ENCODE measurements at places on chromosomes 1 and 21. TPM values are rescaled to one million over a fixed set of nuclear protein-coding genes. Genes with fewer than 3 reads are reported as not detected.
A peak's percentile ranks its signal among the peaks of the same experiment; 100 is the strongest.

Gene OR2T27
- not detected for polyA plus RNA-seq

Gene CRABP2
- 16.7 TPM for polyA plus RNA-seq

Gene KCNJ15
- 0.25 TPM for polyA plus RNA-seq

GRCh38 chr1:78690516-78690915, 40.9 kb downstream of the IFI44 start:
- no peaks in the 10 kb centered on the region for H3K4me1 ChIP-seq
- no peak overlapping the region for H3K27ac ChIP-seq
- H3K36me3 ChIP-seq, result no peaks in the 10 kb centered on the region
- no peak for DNase-seq
- H3K27me3 ChIP-seq, result no peaks in the 10 kb centered on the region

Gene HEYL
- 6.4 TPM for polyA plus RNA-seq

DNA sequence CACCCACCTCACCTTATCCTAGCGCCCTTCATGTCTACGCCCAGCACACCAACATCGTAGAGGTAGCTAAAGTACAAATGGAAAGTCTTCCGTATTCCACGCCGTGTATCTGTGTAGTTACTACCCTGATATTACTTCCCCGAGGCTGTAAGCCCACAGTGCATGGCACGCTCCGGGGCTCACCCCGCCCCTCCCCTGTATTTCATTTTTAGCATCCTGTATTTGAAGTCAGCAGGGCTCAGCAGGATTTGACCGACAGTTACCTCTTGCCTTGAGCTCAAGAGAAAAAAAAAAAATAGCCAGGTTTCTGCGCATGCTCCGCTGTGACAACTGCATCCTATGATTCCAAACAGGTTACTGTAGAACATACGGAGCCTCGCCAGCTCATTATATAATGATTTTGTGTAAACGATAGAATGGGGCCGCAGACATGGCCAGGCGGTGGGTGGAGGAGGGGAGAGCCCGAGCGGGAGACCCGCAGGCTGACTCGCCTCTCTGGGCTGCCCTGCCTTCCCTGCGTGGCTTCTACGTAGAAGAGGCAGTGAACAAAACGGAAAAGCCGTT, 1.3 kb downstream of the ABCG1 start:
- peak overlapping the region; percentile 70 for H3K4me3 ChIP-seq
- peak; percentile 94 for DNase-seq
- H3K27ac ChIP-seq, result peak overlapping the region; percentile 49
- peaks cover 27% of the 10 kb centered on the region for H3K27me3 ChIP-seq

Gene DMBX1
- not detected for polyA plus RNA-seq

- H3K36me3 ChIP-seq, result peaks cover 2% of the 10 kb centered on the region
- peak overlapping the region; percentile 56 for H3K4me3 ChIP-seq
- H3K4me1 ChIP-seq, result peaks cover 22% of the 10 kb centered on the region
- peaks cover 4% of the 10 kb centered on the region for H3K27me3 ChIP-seq
- DNase-seq, result peak; percentile 86
Observed at GRCh38 chr1:6025269-6026094, 20.2 kb upstream of the KCNAB2 start.

Gene ARHGEF16
- 39.7 TPM for polyA plus RNA-seq

Gene ASAP3
- polyA plus RNA-seq, result 14.0 TPM

DNA sequence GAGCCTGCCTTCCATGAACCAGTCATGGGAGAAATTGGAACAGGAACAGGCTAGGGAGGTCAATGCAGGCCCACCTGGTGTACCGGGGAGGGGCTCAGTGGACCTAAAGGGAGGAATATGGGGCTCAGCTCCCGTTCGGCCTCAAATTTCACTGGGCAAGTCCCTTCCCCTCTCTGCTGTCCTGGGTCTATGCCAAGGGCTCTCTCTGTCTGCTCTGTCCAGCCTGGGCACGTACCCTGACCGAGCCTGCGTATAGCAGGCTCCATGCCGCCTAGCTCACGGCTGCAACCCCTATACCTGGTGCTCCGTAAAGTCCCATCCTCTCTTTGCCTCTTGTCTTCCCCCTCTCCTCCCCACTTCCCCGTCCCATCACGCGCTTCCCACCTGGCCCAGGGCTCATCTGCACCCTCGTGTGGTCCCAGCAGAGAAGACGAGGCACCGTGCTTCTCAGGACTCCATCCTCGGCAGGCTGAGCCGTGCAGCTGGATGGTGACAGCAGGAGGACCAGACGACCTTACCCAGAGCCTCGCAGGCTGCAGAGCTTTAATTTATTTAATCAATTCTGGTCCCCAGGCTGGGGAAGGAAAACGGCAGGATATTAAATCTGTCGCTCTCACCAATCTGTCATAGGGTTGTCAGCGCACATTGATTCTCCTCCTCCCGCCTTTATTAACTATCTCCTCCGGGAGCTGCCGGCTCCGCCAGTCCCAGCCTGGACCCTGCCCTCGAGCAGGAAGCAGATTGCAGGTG, 25.0 kb upstream of the DISP3 start:
- no peak overlapping the region for H3K4me3 ChIP-seq
- DNase-seq, result no peak
- H3K4me1 ChIP-seq, result no peaks in the 10 kb centered on the region
- peaks cover 44% of the 10 kb centered on the region for H3K27me3 ChIP-seq

GRCh38 chr1:178986204-178986603, 39.5 kb upstream of the FAM20B start:
- no peaks in the 10 kb centered on the region for H3K36me3 ChIP-seq
- no peak for DNase-seq
- H3K27ac ChIP-seq, result no peak overlapping the region
- no peaks in the 10 kb centered on the region for H3K27me3 ChIP-seq

GRCh38 chr1:89953131-89953626, 41.7 kb upstream of the ZNF326 start:
- H3K36me3 ChIP-seq, result no peaks in the 10 kb centered on the region
- DNase-seq, result peak; percentile 71
- no peak overlapping the region for H3K4me3 ChIP-seq
- H3K4me1 ChIP-seq, result peaks cover 29% of the 10 kb centered on the region
- no peaks in the 10 kb centered on the region for H3K27me3 ChIP-seq

Gene C4BPA
- polyA plus RNA-seq, result 0.04 TPM

- H3K36me3 ChIP-seq, result no peaks in the 10 kb centered on the region
- no peaks in the 10 kb centered on the region for H3K27me3 ChIP-seq
- no peak for DNase-seq
- H3K4me1 ChIP-seq, result no peaks in the 10 kb centered on the region
- H3K4me3 ChIP-seq, result no peak overlapping the region
- H3K27ac ChIP-seq, result no peak overlapping the region
Observed at GRCh38 chr1:159318784-159319551, 16.8 kb downstream of the FCER1A start.

DNA sequence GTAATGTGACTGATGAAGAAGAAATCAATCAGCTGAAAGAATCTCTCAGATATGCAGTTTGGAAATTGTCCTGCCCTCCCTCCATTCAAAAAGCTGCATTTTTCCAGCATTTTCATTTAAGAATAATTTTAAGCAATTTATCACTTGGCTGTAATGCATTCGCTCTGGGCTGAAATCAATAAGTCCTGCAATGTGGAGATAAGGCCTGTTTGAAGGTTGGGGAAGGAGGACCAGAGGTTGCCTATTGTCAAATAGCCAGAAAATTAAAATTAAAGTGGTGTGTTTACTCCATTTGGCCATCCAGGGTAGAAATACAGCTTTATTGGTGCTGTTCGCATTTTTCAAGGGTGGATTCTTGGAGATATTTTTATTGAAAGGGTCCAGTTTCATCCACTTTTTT, 187.6 kb upstream of the NFIA start:
- DNase-seq, result no peak
- no peak overlapping the region for H3K4me3 ChIP-seq
- no peaks in the 10 kb centered on the region for H3K27me3 ChIP-seq

- no peak for DNase-seq
- H3K4me1 ChIP-seq, result peaks cover 8% of the 10 kb centered on the region
- H3K27me3 ChIP-seq, result no peaks in the 10 kb centered on the region
- H3K27ac ChIP-seq, result no peak overlapping the region
- no peak overlapping the region for H3K4me3 ChIP-seq
- H3K36me3 ChIP-seq, result peaks cover 9% of the 10 kb centered on the region
Observed at GRCh38 chr1:52306227-52307006, 59.6 kb downstream of the CC2D1B start.

- peaks cover 4% of the 10 kb centered on the region for H3K27me3 ChIP-seq
- no peaks in the 10 kb centered on the region for H3K36me3 ChIP-seq
- H3K27ac ChIP-seq, result no peak overlapping the region
- no peak overlapping the region for H3K4me3 ChIP-seq
- peak; percentile 77 for DNase-seq
Observed at GRCh38 chr1:219660666-219661463, 48.0 kb upstream of the ZC3H11B start.

DNA sequence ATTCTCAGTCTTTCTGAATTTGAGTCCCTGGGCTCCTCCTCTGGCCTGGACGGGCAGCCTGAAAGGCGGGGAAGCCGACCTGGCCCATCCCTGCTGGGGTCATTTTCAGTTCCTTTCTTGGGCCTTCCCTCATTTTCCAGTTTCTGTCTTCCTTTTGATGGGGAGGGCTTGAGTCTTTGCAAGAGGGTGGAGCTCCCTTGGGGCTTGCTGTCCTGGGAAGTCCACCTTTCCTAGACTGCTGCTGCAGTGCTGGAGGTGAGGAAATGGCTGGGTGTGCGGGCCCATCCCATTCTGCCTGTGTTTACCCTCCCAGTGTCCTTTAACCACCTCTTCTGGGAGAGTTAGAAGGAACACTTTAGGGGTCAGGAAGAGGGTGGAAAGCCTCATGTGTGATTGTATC, 40.4 kb upstream of the SYNC start:
- H3K27me3 ChIP-seq, result no peaks in the 10 kb centered on the region
- peaks cover 15% of the 10 kb centered on the region for H3K36me3 ChIP-seq
- H3K4me1 ChIP-seq, result peaks cover 24% of the 10 kb centered on the region

Gene CFHR1
- polyA plus RNA-seq, result 0.16 TPM

- H3K4me3 ChIP-seq, result no peak overlapping the region
- no peak overlapping the region for H3K27ac ChIP-seq
- no peak for DNase-seq
- H3K36me3 ChIP-seq, result no peaks in the 10 kb centered on the region
- H3K27me3 ChIP-seq, result no peaks in the 10 kb centered on the region
Observed at GRCh38 chr1:68644504-68644903, 147.6 kb upstream of the DEPDC1 start.

DNA sequence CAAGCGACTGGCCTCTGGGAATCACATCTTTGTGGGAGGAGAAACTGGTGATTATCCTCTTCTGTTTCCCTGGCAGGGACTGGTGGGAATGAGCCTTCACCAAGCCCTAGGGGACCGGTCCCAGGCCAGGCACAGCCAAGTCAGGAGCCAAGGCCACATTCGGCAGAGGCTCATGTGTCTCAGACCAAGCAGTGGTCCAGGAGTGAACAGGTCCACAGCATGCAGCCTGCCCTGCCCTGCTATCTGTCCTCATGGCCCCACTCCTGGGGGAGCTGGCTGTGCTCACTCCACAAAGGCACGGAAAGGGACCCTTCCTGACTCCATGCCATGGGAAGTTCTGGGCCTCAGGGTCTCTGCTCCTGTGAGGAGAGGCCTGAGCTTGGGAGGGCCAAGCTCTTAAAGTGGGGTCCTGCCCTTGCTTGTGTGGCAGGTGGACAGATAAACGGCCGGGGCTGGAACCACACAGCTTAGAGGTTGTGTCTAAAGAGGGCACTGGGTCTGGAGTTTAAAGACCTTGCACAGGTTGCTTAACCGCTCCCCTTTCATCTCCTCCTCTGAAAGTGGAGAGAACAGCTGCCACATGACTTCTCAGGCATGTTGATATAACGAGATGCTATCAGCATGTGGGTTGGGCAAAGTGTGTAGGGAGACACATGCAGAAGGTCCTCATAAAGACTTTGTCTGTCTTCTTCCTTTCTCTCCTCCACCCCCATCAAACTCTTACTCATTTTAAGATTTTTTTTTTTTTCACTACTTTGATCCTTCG, 57.5 kb downstream of the CASQ2 start:
- peak; percentile 87 for DNase-seq
- peaks cover 27% of the 10 kb centered on the region for H3K4me1 ChIP-seq
- no peak overlapping the region for H3K4me3 ChIP-seq
- H3K27ac ChIP-seq, result no peak overlapping the region
- no peaks in the 10 kb centered on the region for H3K27me3 ChIP-seq

DNA sequence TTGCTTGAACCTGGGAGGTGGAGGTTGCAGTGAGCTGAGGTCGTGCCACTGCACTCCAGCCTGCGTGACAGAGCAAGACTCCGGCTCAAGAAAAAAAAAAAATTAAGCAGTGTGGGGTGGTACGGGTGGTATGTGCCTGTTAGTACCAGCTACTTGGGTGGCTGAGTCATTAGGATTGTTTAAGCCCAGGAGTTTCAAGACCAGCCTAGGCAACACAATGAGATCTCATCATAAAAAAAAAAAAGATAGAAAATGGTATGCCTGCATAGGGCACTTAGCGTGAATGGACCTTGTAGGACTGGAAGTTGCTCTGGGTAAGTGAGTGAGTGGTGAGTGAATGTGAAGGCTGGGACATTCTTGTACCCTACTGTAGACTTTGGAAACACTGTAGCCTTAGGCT, 37.0 kb downstream of the TBCE start:
- peaks cover 12% of the 10 kb centered on the region for H3K36me3 ChIP-seq
- no peak overlapping the region for H3K4me3 ChIP-seq
- no peaks in the 10 kb centered on the region for H3K27me3 ChIP-seq
- H3K27ac ChIP-seq, result no peak overlapping the region
- peaks cover 5% of the 10 kb centered on the region for H3K4me1 ChIP-seq
- DNase-seq, result no peak

Gene MTOR
- polyA plus RNA-seq, result 27.5 TPM

GRCh38 chr1:21531241-21531640, 22.0 kb downstream of the ALPL start:
- H3K27me3 ChIP-seq, result peaks cover 4% of the 10 kb centered on the region
- DNase-seq, result no peak
- no peak overlapping the region for H3K27ac ChIP-seq
- no peaks in the 10 kb centered on the region for H3K36me3 ChIP-seq
- no peak overlapping the region for H3K4me3 ChIP-seq

- H3K36me3 ChIP-seq, result no peaks in the 10 kb centered on the region
- H3K27me3 ChIP-seq, result no peaks in the 10 kb centered on the region
- DNase-seq, result no peak
- no peaks in the 10 kb centered on the region for H3K4me1 ChIP-seq
- H3K27ac ChIP-seq, result no peak overlapping the region
Observed at GRCh38 chr1:181014477-181015250, 8.0 kb downstream of the STX6 start.

Gene FRRS1
- 6.2 TPM for polyA plus RNA-seq

GRCh38 chr1:170309389-170310013, 163.7 kb downstream of the NTMT2 start:
- H3K27ac ChIP-seq, result no peak overlapping the region
- DNase-seq, result peak; percentile 2
- no peak overlapping the region for H3K4me3 ChIP-seq
- no peaks in the 10 kb centered on the region for H3K27me3 ChIP-seq

Gene MRPL9
- polyA plus RNA-seq, result 58.3 TPM

- H3K27me3 ChIP-seq, result peaks cover 2% of the 10 kb centered on the region
- no peak overlapping the region for H3K27ac ChIP-seq
- H3K4me1 ChIP-seq, result no peaks in the 10 kb centered on the region
- DNase-seq, result no peak
- no peak overlapping the region for H3K4me3 ChIP-seq
Observed at GRCh38 chr21:44425895-44426662, 29.2 kb upstream of the LRRC3 start.

Gene NIT1
- 80.6 TPM for polyA plus RNA-seq

- DNase-seq, result peak; percentile 68
- H3K27ac ChIP-seq, result peak overlapping the region; percentile 73
- H3K4me1 ChIP-seq, result peaks cover 31% of the 10 kb centered on the region
- H3K36me3 ChIP-seq, result peaks cover 43% of the 10 kb centered on the region
- H3K4me3 ChIP-seq, result peak overlapping the region; percentile 58
Observed at GRCh38 chr1:26471498-26472319, 531 bp upstream of the HMGN2 start.

Measured in large intestine (tissue), 12 donors.